Activated effector memory CD4-positive, alpha-beta T cell treated with anti-CD3 and anti-CD28 coated beads, Interleukin-2, amount 50 U/mL, for 16 hours (primary cell): ENCODE measurements at places on chromosomes 16 and 17.

- no peak for DNase-seq
These were observed 25.4 kb upstream of the RHOT1 start for GRCh38 chr17:32116937-32117336.

GRCh38 chr17:17944743-17945142, 27.5 kb downstream of the TOM1L2 start:
- DNase-seq, result no peak

DNA sequence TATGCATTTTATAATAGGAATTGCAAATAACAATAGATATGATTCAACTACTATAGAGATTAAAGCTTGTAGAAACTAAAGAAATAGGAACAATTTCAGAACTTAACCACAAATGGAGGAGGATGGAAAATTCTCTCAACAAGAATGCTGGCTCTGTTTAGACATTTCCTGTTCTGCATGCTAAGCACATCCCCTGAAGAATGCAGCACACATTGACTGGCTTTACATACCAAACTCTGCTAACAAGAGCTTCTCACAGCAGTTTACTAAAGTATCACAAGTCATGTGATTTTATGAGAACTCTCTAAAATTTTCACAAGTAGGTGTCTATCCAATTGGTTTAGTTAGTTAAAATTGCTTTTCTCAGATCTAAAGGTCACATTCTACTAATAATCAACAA, 85.2 kb downstream of the SPAG9 start:
- DNase-seq, result no peak

- no peak for DNase-seq
These were observed 14.2 kb downstream of the USP10 start for GRCh38 chr16:84714028-84714427.

- no peak for DNase-seq
These were observed 39.7 kb downstream of the NACA2 start for GRCh38 chr17:61551255-61551742.

DNA sequence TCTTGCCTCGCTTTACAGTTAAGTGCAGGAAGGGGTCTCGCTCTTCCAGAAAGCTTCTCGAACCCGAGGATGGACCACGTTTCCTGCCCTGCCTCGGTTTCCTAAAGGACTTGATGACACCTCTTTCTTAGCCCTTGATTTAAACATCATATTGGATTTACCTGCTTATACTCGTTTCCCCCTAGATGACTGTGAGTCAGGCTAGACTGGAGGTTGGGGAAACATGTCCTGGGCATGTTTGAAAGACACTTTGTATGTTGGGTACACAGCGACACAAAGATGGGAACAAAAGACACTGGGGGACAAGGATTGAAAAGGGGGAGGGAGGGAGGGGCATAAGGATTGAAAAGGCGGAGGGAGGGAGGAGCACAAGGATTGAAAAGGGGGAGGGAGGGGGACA, 30.0 kb downstream of the SDK2 start:
- DNase-seq, result no peak
